ENCODE measurements at places on chromosomes 6 and 20. TPM values are rescaled to one million over a fixed set of nuclear protein-coding genes. Genes with fewer than 3 reads are reported as not detected.

The TNXB gene
- total RNA-seq = not detected

The DLK2 gene
- total RNA-seq = 3.4 TPM

The SULF2 gene
- total RNA-seq = 104 TPM

The TULP4 gene
- 82.3 TPM for total RNA-seq

The RIPOR2 gene
- 18.6 TPM for total RNA-seq

The BHLHE23 gene
- not detected for total RNA-seq

The PARD6B gene
- total RNA-seq = 16.6 TPM

The MCCD1 gene
- total RNA-seq = not detected

The GLP1R gene
- not detected for total RNA-seq
